ENCODE measurements at places on chromosomes 12 and 14.

DNA sequence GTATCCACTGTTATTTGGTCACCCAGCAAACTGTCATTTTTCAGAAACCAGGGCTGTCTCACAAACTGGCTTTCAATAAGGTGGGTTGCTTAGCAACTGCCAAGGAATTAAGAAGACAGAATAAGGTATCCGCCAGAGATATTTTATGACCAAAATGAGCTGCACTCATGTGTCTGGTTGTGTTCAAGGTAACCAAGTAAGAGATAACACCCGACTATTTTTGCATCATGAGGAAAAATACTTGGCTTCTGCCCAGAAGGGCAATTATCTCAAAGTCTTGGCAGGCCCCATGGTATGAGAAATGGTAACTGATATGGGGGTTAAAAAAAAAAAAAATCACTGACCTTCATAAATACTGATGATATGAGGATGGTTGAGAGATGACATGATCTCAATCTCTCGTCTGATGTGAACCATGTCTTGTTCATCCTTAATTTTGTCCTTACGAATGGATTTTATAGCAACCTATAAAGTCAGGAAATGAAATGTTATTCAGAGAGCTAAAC, 32.6 kb downstream of the NUAK1 start:
- no peak for DNase-seq

- no peak for DNase-seq
These were observed 51.4 kb downstream of the CYP46A1 start for GRCh38 chr14:99735189-99736135.

- DNase-seq: no peak
These were observed 133.1 kb downstream of the SLC15A4 start for GRCh38 chr12:128690641-128691040.

GRCh38 chr12:27572486-27573255, 48.7 kb downstream of the PPFIBP1 start:
- DNase-seq: no peak

DNA sequence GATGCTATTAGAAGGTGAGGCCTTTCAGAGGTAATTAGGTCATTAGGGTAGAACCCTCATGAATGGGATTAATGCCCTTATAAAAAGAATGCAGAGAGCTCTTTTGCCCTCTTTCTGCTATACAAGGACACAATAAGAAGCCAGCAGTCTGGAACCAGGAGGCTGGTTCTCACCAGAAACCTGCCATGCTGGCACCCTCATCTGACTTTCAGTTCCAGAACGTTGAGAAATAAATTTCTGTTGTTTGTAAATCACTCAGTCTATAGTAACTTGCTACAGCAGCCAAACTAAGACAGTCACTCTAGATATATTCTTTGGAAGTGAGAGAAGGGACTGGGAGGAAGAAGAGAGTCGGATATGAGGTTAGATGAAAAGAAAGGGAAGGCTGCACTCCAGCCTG, 125.0 kb upstream of the MYF6 start:
- DNase-seq: no peak

GRCh38 chr12:31491841-31492598, 98.9 kb downstream of the DENND5B start:
- DNase-seq: peak; percentile 86

- no peak for DNase-seq
These were observed 455.6 kb downstream of the CCDC91 start for GRCh38 chr12:28645891-28646290.

GRCh38 chr14:93078870-93079269, 36.9 kb downstream of the ITPK1 start:
- DNase-seq: peak; percentile 92

DNA sequence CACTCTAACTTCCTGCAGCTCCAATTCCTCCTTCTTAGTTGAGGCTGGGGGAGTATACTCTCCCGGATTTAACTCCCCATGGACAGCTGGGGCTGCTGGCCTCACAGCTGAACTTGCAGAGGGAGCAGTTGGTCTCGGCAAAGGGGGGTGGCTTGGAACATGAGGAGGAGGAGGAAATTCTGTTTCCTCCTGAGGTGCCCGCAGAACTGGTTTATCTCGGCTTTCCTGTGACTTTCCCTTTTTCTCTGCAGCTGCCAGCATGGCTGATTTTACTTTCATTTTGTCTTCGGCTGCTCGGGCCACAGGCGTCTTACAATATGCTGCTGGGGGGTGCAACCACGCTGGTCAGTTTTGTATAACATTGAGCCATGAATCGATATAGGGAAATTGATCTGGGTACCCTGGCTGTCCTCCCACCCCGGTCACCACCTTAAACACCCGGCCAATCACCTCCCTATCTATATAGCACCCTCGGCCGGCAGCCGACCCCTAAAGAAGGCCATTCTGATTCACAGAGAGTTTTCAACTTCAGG, 1317.6 kb downstream of the TMEM121 start:
- no peak for DNase-seq

DNA sequence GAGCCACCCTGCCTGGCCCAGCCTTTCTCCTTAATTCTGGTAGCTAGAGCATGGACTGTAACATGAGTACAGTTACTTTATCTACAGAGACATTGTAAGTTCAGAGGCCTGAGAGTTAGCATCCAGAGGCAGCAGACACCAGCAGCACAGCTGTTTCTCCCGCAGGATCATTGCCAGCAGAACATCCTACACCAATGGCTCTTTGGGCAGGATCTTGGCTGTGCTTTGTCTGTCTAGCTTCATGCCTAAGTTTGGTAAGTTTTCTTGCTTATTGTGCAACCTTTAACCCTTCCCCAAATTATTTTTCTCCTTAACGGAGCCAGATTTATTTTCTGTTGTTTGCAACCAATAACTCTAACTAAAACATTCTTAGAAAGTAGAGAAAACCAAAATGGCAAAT, 21.6 kb downstream of the C12orf71 start:
- no peak for DNase-seq

GRCh38 chr12:2194571-2194970, 141.8 kb downstream of the CACNA1C start:
- DNase-seq: no peak

- no peak for DNase-seq
These were observed 41.2 kb downstream of the SLC38A1 start for GRCh38 chr12:46227616-46228015.

DNA sequence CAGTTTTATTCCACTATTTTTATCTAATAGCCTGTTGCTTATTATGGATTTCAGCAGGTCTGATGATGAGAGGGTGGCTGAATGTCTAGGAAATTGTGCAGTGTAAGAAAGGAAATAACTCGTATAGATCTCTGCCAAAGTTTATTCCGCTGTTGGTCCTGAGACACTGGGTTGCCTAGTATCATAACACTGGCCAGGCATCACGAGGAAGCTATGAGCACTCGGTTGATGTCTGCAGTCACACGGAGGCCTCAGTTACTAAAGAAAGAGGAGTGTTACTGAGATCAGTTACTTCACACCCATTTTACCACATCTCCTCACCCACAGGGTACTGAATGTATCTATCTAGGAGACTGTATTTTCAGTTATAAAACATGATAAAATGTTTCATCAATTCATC, 21.9 kb downstream of the BHLHE41 start:
- DNase-seq: no peak

DNA sequence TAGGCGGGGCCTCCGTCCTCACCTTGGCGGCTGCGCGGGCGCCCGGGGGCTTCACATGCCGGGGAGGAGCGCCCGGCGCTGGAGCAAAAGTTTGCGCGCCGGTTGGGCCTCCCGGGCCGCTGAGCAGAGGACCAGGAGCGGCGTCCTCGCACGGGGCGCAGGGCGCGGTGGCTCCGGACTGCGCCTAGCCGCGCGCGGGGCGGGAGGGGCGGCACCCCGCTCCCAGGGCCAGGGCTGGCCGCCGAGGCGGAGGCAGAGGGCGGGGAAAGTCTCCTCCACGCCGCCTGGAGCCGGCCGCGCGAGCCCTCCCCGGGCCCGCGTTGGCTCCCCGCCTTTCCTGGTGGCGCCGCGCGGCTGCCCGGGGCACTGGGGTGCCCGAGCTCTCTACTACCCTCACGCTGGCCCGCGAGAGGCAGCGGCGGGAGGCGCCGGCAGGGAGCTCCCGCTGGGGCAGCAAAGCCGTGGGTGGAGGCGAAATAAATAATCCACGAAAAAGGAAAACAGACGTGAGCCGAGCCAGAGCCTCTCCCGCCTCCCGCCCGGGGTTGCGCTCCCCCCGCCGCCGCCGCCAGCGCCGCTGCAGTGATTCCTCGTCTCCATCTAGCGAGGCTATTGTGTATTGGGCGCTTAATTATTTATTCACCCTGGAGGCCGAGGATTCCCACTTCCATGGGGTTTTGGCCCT, 400 bp upstream of the PRIMA1 start:
- no peak for DNase-seq

DNA sequence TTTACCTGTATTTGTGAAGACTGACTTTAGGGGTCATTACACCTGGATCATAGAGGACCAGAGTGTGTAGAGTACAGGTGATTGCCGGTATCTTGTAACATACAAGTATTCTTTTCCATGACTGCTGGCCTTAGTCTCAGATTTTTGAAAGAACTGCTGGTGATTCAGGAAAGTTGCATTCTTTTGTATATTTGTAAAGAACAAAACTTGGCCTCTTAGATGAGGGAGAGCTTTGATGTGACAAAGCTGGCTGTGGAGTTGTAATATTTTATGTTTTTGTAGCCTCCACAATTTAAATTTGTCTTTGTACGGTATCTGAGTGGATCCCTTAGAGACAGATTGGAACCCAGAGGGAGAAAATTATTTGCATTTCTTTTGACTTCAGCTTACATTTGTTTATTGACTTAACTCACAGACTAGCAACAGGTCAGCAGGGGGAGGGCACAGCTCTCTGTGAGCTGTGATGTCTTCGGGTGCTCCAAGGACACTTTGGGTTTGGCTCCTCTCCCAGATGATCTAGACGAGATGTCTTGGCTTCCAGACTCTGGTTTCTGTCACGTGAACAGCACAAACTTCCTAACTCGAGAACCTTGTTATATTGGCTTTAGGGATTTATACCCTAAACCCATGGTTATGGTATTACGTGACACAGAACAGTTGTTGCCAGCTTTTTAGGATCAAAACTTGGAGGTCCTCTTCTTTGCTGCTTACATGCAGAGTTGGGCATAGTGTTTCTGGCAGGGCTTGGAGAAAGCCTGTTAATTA, 65.9 kb downstream of the DAAM1 start:
- DNase-seq: peak; percentile 80

DNA sequence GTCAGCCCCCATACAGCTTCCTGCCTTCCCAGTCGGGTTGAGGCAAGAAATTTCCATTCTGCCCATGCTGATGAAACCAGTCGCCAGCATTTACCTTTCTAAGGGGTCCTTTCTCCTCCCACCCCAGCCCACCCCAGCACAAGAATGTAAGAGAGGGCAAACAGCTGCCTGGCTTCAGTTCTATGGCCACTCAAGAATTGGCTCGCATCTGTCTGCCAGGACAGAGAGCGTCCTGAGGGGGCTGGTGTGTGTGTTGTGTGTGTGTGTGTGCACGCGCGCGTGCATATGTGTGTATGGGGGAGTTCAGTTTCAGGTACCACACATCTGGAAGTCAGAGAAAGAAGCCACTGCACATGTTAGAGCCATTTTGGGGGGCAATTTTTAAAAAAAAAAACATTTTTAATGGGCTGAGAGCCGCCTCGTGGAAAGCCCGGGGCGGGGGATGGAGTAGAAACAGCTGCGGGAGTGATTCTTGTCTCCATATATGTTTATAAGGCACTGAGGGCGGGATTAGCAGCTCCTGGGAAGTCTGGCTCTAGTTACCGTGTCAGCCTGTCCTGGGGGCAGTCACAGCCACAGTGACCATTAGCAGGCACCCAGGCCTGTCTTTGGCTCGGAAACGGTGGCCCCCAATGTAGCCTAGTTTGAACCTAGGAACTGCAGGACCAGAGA, at the start of gene WNT5B:
WNT5B (plus strand) TSS at position 566 of the 672 bp plus-strand sequence. CDS start 2,124 bp downstream, outside the sequence.
- no peak for DNase-seq

DNA sequence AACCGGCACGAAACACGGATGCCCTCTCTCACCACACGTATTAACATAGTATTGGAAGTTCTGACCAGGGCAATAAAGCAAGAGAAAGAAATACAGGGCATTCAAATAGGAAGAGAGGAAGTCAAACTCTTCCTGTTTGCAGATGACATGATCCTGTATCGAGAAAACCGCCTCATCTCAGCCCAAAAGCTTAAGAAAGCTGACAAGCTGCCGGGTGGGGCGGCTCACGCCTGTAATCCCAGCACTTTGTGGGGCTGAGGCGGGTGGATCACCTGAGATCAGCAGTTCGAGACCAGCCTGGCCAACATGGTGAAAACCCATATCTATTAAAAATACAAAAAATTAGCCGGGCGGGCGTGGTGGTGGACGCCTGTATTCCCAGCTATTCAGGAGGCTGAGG, 17.7 kb downstream of the OR6S1 start:
- DNase-seq: no peak

GRCh38 chr12:97022536-97023230, 115.6 kb downstream of the NEDD1 start:
- DNase-seq: no peak

DNA sequence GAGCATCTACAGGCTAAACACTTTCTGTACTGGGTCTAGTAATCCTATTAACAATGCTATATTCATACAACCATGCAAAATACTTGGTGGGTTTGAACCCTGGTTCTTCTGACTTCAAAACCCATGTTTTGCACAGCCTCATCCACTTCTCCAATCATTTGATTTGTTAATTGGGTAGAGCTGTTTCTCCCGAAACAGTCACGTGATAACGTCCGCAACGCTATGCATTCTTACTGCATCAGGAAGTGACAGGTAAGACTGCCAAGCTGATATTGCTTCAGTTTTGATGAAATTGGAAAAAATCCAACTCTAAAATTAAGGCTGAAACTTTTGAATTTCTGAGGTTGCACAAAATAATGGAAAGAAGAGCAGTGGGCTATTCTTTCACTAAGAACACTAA, 30.4 kb upstream of the RNU6-7 start:
- no peak for DNase-seq

DNA sequence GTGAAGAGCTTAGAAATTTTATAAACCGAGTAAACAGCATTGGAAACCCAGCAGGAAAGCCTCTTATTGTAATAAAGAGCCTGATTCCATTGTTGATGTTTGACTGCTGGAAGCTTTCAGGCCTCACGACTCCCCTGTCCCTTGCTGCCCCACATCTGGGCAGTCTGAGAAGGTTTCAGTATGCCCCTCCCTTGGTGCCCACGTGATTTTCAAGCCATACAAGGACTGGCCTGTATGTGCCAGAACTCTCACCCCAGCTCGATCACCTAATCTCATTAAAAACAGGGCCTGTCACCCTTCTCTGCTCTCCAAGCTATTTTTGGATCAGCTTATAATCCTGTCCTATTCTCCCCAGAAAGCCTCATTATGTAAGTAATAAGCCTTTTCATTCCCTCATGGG, 7.5 kb upstream of the PYROXD1 start:
- no peak for DNase-seq

GRCh38 chr12:94603434-94604365, 46.7 kb downstream of the TMCC3 start:
- no peak for DNase-seq

GRCh38 chr14:33332497-33332896, 393.8 kb downstream of the NPAS3 start:
- DNase-seq: no peak

- DNase-seq: no peak
These were observed 43.3 kb downstream of the AEBP2 start for GRCh38 chr12:19482551-19483109.

GRCh38 chr14:50228313-50228712, 3.1 kb downstream of the SOS2 start:
- DNase-seq: no peak
